ENCODE measurements at places on chromosomes 3 and 15.

GRCh38 chr3:10937141-10937825, 55.3 kb upstream of the SLC6A1 start:
- no peak for DNase-seq

GRCh38 chr3:52856666-52857065, 21.8 kb upstream of the MUSTN1 start:
- no peak for DNase-seq

GRCh38 chr15:64651601-64652191, 123.7 kb downstream of the RBPMS2 start:
- peak; percentile 16 for DNase-seq

- DNase-seq = no peak
Observed at GRCh38 chr3:142947352-142947751, 16.1 kb downstream of the PAQR9 start.

GRCh38 chr3:27146786-27147185, 222.4 kb downstream of the NEK10 start:
- no peak for DNase-seq

DNA sequence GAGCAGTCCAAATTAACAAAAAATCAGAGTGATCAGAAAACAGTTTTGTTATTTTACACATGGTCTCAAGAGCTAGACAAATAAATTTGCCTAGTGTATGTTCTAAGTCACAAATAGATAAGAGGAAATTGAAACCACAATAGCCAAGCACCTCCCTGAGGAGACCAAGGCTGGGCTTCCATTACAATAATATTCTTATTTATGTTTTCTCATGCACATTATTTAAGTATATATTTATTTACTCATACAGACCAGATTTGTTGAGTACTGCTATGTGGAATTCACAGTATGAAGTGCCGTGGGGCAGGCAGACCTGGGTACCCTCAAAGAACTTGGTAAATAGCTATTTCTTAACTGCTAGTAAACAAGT, 242.3 kb upstream of the ICE2 start:
- DNase-seq = no peak

- DNase-seq = no peak
Observed at GRCh38 chr3:42495393-42495792, 7.0 kb upstream of the VIPR1 start.

GRCh38 chr3:73449774-73450173, 175.0 kb downstream of the PDZRN3 start:
- no peak for DNase-seq

GRCh38 chr15:79592126-79592525, 160.0 kb downstream of the MINAR1 start:
- no peak for DNase-seq

DNA sequence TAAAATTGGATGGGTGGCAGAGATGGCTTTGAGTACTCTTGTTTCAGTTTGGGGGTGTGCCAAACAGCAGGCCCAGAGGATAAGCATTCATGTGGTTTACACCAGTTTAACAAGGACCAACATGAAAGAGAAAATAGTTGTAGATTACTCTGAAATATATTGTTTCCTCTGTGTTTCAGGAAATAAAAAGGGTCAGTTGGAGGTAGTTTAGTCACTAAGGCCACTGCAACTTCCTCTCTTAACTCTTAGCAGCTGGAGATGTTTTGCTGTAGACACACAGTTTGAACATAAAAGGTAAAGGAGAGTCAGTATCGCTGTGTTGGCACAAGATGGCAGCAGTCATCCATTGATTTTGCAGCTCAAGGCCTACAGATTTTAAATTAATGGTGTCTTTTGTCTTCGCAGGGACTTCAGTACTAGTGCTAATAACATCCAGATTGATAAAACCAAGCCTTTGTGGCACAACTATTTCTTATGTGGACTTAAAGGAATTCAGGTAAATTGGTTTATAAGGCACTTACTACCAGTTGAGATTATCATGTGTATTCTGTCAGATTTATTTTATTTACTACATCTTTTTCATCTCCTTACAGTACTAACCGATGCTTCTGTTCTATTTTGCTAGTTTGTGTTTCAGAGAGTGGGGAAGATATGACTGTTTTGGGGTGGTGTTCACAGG, 65.5 kb downstream of the GALK2 start:
- peak; percentile 49 for DNase-seq

DNA sequence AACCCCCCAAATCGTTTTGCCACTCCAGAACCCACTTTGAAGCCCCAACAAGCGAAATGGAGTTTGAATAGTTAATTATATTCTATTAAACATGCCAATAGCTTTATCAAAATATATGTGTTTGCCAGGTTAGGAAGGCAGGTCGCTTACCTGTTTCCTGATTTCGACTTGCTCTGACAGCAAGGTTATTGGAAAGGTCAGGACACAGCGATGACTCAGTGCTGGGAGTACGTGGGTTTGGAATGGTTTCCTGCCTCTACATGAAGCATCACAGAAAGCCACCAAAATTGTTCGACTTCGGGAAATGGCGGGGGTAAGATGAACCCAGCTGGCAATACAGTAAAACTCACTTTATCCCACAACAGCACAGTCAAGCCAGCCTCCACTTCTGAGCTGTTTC, 135.6 kb upstream of the ABI3BP start:
- DNase-seq = no peak

Data from NCI-H1092 treated with DMSO at 0.1 percent for 48 hours (cell line).